Posterior cingulate gyrus (tissue), 11 donors: ENCODE measurements at places on chromosomes 11 and 22.

DNA sequence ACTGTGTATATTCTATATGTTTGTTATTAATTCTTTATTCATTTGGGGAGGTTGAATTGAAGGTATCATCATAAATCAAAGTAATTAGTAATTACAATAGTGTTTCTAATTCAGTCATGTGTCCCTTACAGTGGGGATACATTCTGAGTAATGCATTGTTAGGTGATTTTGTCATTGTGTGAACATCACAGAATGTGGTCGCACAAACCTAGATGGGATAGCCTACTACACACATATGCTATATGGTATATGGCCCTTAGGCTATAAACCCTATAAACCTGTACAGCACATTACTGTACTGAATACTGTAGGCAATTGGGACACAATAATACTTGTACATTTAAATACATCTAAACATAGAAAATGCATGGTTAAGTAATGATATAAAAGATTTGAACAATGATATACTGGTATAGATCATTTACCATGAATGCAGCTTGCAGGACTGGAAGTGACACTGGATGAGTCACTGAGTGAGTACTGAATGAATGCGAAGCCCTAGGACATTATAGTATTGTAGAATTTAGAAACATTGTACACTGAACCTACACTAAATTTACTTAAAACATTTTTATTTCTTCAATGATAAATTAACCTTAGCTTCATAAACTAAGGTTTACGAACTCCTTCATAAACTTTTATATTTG is 936.2 kb upstream of the CHORDC1 start:
- no peak for DNase-seq

GRCh38 chr11:1156506-1157340 is 1.0 kb upstream of the MUC5AC start:
- DNase-seq: no peak

DNA sequence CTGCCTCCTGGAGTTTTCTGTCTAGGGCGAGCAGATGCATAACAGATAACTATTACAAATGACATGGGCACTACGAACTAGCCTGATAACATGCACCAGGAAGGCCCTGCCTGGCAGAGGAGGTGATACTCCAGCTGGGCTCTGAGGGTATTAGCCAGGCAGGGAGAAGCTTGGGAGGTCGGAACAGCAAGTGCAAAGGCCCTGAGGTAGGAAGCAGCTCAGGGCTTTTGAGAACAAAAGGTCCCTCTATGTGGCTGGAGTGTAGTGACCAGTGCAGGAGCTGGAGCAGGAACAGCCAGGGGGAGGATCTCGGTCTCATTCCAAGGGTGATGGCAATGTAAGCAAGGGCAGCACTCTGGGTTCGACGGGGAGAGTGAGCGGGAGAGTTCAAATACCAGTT is 61.6 kb upstream of the TCF20 start:
- DNase-seq: no peak

- DNase-seq: no peak
These were observed 6.0 kb downstream of the MALAT1 start for GRCh38 chr11:65504674-65505465.

DNA sequence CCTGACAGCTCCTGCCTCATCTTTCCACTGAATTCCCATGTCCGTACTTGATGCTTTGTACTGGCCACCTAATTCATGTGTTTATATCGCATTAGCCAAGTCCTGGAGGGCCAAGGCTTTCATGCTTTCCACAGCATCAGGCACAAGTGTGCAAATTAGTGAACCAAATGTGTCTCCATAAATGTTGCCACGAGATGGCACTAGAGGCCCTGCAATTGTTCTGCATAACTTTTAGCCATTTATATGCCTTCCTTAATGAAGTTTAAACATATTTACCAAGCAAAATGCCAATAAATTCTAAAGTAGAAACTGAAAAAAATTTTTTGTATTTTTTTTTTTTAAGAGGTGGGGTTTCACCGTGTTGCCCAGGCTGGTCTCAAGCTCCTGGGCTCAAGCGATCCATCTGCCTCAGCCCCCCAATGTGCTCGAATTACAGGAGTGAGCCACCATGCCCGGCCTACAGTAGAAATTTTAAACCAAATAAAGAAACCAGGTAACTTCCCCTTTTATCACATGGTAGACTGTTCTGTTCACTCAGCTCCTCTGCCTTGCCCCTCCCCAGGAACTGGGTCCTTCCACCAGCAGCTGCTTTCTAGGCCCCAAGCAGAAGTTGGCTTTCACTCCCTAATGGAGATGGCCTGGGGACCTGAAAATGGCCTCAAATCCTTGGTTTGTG is 20.8 kb upstream of the IL18BP start:
- DNase-seq: peak; percentile 62

DNA sequence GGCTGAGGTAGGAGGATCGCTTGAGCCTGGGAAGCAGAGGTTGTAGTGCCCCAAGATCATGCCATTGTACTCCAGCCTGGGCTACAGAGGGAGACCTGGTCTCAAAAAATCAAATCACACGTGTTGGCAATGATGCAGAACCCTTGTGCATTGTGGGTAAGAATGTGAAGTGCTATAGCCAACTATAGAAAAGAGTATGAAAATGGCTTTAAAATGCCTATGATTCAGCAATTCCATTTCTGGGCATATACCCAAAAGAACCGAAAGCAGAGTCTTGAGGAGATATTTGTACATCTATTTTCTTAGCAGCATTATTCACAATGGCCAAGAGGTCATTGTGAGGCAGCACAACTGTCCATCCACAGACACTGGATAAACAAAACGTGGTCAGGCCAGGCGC is 2.6 kb upstream of the FADS3 start:
- no peak for DNase-seq
